Sigmoid colon (tissue), 7 donors: ENCODE measurements at places on chromosomes 13 and 19. TPM values are rescaled to one million over a fixed set of nuclear protein-coding genes. Genes with fewer than 3 reads are reported as not detected.

DNA sequence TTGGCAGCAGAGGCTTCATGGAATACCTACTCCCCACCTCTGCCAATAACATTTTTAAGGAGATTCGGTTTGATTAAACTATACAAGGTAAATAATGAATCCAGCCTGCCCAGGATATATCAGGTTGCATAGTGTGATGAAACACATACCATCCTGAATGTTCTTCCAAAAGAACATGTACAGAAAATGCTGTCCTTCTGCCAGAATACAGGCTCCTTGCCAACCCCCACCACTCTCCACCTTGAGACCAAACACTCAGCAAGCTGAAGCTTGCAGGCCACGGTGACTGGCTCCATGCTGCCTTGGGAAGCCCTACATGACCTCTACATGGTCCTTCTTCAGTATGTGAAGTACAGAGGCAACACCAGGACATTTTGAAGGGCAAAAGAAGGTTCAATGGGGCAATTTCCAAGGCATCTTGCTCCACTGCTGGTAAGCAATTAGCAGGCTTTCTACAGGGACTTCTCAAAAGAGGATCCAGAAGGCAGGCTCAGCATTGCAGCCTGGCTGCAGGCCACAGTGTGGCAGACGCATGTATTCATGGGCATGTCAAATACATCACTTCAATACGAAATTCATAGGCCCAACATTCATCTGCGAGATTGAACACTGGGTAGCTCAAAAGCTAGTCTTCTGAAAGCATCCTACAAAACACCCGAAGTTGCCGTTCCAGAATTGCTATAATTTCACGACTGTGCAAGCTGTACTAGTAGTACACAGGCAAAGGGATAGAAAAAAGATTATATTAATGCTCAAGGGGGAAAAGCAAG, 62.4 kb upstream of the SERP2 start:
- DNase-seq, result peak; percentile 85

DNA sequence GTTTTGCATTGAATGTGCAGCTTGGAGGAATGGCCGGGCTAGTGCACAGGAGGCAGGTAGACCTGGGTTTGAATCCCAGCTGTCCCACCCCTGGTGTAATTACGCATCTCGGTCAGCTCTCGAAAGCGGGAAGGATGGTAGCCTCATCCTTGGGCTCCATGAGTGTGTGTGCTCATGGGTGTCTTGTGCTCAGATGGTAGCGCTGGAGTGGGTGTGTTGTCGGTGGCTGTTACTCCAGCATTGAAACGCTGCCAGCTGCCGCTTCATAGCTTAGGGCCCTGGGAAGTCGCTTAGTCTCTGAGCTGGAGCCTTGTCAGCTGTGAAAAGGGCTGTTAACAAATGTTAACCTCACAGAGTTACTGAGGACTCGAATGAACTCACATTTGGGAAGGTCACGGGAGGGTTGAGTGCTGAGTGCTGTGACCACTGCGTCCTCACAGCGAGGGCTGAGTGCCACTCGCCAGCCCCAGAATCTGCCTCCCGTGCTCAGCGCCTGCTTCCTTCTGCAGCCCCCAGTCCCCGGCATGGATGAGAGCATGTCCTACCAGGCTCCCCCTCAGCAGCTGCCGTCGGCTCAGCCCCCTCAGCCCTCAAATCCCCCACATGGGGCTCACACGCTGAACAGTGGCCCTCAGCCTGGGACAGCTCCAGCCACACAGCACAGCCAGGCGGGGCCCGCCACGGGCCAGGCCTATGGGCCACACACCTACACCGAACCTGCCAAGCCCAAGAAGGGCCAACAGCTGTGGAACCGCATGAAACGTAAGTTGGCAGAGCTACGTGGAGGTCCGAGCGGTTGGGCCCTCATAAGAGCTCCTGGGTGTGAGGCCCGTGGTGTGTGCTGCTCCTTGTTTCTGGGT, 5.2 kb downstream of the LENG8 start:
- DNase-seq, result no peak

GRCh38 chr19:20365146-20365545, 198.1 kb downstream of the ZNF486 start:
- no peak for DNase-seq

Gene ZNF556
- not detected for total RNA-seq

GRCh38 chr13:44938854-44939253, 50.4 kb downstream of the NUFIP1 start:
- no peak for DNase-seq

Gene SLC15A1
- under 0.01 TPM for total RNA-seq

DNA sequence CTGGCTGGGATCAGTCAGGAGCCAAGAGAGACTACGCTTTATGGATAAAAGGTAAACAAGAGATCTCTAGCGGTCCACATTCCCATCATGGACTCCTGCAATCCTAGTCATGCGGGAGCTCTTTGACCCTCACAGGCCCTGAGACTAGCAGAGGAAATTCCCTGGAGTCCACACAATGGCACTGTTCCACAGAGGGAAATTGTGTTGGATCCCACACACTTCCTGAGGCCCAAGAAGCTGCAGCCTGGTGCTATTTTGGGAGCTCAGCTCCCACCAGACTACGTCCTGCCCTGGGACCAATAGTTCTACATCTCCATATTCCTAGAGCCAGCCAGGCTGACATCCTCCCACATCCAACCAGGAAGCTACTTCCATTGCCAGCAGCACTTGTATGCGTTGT, 2358.4 kb downstream of the PCDH9 start:
- DNase-seq, result no peak

DNA sequence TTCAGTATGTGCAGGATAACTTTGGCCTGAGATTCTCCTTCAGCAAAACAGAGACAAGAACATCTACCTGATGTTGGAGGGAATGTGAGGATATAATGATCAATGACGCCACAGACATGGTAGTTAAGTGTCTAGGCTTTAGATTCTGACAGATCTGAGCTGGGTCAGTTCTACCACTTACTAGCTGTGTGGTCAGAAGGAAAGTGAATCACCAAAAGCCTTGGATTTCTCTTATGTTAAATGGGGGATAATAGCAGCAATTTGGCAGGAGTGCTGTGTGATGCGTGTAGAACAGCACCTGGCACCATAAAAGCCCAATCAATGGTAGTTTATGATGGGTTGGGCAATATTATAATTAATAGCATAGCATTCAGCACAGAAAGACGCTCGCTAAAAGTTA, 41.7 kb downstream of the RXFP2 start:
- no peak for DNase-seq

Gene ARHGEF7
- total RNA-seq, result 79.8 TPM

- DNase-seq, result no peak
Measured at GRCh38 chr19:17803264-17803896, 8.4 kb downstream of the B3GNT3 start.

GRCh38 chr13:101242720-101243119, 173.6 kb downstream of the NALCN start:
- no peak for DNase-seq

DNA sequence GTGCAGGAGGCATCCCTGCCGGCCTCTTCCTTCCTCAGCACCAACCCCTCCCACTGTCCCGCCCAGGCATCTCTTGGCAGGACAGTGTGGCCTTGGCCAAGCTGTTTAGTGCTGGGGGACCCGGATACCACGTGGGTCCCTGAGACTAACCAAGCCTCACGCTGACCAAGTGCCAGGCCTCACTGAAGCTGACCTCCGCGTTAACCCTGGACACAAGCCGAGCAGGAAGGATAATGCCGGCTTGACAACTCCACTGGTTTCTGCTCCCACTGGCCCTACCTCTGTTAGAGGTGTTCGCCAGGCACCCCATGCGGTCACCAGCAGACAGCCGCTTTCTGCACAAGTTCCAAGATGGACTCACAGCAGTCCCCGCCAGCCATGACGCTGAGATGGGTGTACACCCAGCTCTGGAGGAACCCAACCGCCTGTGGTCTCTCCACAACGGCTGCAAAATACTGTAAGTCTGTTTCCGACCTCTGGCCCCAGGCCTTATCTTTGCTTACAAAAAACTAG, 12.4 kb downstream of the GRTP1 start:
- DNase-seq, result peak; percentile 54

Gene ZNF600
- 6.8 TPM for total RNA-seq

Gene DCLK1
- 64.8 TPM for total RNA-seq

DNA sequence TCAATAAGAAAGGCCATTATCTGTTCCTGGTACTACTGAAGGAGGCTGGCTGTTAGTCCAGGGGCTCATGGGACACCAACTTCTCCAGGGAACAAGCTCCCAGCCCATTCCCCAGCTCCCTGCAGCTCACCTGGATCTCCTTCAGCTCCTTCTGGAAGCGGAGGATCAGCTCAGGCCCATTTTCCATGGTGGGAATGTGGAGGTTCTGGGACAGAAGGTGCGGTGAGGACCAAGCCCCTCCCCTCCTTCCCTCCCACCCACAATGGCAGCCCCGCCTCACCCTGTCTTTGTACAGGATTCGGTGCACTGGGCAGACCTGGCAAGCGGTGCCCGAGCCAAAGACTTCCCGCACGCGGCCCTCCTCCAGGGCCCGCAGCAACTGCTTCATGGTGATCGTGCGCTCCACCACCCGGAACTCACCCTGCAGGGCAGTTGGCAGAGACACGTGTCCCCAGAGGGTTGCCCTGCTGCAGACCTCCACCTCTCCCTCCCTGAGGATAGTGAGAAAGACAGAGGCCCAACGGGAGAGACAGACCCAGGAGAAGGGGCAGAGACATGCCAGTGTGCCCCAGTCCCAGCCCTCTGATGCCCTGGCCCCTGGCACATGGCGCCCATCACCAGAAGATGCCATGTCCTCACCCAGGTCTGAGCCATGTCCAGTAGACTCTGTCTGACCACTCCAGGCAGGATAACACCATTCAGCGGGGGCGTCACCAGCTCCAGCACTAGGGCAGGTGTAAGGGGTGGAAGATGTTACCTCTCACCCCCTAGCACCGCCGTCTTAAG, 14.3 kb downstream of the BCAT2 start:
- DNase-seq, result no peak

Gene SLITRK1
- total RNA-seq, result 0.36 TPM

DNA sequence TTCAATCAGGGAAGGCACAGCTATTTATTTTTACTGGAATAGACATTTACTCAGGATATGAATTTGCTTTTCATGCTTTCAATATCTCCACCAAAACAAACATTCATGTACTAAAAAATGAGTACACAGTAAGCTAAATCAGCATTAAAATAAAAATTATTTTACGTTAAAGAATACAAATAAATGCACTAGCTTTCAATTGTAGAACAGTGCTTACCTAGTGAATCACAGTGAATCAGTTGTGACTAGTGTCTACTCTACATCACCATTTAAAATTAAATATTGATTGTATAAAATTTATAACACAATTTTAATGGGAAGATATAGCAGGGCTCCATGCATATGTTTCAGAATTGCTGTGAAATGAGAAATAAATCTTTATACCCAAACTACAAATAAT, 929.6 kb upstream of the ATXN8OS start:
- DNase-seq, result no peak

Gene FLT3
- 3.5 TPM for total RNA-seq

GRCh38 chr13:40215311-40215710, 451.1 kb downstream of the FOXO1 start:
- no peak for DNase-seq

DNA sequence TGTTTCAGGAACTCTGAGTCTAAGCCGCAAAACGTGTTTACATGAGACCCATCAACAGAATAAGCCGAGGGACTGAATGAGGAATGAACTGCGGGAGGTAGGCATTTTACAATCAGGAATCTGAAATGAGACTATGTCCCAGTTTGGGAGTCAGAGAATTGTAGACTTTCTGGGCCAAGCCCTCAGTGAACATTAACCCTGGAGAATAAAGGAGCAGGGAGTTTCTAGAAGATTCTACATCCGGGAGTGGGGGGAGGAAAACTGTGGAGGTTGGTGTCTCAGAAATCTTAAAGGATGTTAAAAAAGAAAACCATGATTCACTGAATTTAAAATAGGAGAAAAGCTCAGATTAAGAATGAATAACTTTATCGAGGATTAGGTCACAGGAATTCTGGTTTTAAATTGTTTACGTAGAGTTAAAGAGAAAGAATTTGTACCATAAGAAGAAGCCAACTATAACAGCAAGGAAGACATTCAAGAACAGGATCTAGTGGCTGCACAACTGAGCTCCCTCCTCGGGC, 18.5 kb downstream of the RFX2 start:
- no peak for DNase-seq

Gene HCST
- total RNA-seq, result not detected

DNA sequence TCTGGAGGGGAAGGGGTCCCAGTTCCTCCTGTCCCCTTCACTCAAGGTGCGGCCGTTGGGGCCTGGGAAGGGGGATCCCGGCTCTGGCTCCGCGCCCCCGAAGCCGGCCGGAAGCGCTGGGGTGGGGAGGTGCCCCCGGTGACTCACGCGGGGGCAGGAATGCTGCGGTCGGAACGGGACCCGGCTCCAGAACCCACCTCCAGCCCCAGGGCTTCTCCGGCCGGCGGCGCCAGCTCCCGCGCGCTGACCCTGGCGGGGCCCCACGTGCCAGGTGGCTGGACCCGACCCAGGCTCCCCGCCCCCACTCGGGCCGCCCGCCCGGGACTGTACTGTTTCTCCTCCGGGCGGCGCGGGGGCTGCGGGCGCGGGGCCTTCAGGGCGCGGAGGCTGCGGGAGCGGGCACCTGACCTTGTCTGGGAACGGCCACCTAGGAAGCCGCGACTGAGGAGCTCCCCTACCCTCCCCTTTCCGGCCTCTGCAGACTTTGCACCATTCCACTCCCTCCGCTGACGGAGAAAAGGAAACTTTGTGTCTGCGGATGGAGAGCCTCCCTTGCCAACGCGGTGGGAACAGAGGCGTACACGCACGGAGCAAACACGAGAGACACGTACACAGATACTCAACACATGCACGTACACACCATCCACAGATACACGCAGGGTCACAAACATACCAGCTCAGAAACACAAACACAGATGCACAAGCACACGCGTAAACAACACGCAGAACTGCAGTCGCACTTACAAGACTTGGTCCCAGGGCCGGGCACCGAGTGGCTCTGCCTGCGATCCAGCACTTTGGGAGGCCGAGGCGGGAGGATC, 7.2 kb downstream of the AXL start:
- peak; percentile 90 for DNase-seq

DNA sequence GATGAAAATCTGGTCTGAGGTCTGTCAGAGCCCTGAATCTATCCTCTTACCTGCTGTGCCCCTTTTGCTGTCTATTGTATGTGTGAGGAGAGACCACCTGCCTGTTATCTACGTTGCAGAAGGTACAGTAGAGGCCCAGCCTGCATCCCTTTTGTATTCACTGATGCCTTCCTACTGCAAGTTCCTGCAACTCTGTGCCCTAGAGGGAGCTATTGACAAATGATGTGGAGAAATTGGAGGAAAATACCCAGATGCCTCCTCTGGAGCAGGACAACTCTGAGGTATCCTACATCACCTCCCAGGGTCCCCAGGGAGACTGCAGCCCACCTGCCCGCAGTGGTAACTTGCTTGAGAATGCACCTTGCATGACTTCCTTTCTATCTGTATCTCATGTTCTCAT, 33.7 kb downstream of the SIAH3 start:
- no peak for DNase-seq

DNA sequence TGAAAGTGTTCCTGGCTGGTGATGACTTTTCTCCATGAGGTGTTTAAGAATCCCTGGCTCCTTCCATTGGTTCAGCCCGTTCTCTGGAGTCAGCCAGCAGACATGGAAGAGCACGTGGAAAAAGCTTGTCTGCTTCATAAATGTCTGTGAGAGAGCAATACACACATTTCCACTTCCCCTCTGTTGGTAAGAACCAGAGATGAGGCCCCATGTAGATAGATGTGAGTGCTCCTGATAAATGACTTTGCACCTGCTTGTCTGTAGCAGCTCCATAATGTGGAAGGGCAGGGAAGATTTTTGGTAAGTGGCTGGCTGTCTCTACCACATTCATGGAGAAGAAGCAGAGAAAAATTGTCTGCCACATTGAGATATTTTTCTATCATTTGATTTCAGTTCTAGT, 325.8 kb downstream of the LMO7 start:
- no peak for DNase-seq

GRCh38 chr19:1076951-1077350, 10.0 kb downstream of the ARHGAP45 start:
- DNase-seq, result no peak
